Stomach (tissue), 19 donors: ENCODE measurements at places on chromosomes 16 and 17.

DNA sequence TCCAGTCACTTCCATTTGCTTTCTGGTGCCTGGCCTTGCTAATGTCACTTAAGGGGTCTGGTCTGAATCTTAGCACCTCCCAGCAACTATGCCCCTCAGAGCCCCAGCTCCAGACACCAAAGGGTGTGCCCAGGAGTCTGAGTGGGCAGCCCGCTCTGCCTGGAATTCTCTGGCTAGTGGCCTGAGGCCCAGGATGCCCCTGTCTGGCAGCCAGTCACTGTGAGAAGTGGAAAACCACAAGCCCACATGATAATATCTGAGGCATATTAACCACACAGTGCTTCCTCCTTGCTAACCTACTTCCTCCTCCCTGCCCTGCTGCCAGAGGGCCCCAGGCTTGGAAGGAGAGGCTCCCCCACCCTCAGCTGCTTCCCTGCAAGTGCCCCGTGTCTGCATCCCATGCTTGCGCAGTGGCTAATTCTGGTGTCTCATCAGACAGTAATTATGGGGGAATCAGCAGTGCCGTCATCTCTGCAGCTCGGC, 14.0 kb downstream of the SRCIN1 start:
- no peak for DNase-seq

DNA sequence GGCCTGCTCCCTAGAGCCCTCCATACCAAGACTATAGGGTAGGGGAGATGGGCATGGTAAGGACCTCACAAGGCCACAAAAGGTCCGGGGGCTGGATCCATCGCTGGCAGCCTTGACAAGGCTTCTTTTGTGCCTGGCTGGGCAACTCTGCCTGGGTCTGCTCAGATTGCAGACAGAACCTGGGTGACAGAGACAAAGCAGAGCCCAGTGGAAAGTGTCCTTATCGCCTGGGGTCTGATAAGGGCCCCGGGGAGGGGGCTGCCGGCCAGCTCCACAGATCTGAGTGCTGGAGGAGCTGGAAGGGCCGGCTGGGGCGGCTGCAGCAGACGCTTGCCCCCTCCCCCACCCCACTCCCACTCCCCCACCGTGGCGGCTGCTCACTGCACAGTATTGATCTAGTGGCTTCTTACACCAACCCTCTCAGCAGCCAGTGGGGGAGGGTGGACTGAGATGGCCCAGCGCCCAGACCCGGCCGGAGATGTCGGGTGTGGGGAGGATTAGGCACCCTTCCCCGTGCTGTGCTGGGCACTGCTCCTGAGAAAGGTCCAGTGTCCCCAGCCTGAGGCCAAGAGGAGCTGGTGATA, 7.2 kb downstream of the MMP15 start:
- DNase-seq = peak; percentile 89

GRCh38 chr16:4347765-4348509, 3.2 kb downstream of the PAM16 start:
- peak; percentile 51 for DNase-seq

- peak; percentile 65 for DNase-seq
Measured at GRCh38 chr17:80847496-80848230, 144.0 kb upstream of the CHMP6 start.

DNA sequence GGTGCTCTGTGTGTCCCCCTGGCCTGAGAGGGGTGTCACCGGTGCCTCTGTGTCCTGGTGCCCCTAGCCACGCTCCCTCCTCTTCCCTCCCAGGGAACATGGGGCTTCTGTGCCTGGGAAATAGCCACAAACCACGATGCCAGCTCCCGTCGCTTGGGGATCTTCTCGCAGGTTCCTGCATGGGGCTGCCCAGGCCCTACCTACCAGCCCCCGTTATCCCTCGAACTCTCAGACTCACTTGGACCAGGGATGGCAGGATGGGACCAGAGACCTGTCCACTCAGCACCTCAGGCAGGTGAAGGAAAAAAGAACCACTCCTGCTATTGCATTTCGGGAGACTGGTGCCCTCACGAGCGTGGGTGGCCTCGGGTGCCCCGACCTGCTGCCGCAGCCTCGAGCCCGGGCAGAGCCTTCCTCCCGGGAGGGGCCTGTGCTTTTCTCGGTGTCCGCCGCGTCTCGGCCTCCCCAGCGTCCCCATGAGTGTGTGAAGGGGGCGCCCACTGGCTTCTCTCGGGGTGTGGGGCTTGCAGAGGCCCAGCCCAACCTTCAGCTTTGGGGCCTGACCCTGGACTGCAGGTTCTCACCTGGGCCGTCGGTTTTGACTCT, 41.0 kb upstream of the GNG13 start:
- DNase-seq = no peak

- DNase-seq = peak; percentile 66
Measured at GRCh38 chr17:67290711-67291291, 45.8 kb upstream of the HELZ start.

- DNase-seq = no peak
Measured at GRCh38 chr17:75776386-75777295, 8.0 kb upstream of the UNK start.

DNA sequence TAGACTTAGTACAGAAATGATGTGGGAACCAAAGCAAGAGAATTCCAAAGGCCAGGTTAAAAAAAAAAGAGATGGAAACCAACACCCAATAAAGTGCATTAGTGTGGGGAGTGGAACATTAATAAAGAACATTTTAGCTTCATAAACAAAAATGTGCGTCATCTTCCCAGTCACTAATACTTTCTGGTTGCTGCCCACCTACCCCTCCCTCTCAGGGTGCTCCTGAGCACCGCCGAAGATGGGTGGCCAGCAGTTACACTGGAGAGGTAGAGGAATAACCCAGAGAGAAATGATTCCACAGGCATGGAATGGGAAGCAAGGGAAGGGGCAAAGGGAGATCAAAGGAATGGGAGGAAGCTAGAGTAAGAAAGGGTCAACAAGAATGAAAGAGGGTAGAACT, 6.0 kb upstream of the CHD3 start:
- no peak for DNase-seq

DNA sequence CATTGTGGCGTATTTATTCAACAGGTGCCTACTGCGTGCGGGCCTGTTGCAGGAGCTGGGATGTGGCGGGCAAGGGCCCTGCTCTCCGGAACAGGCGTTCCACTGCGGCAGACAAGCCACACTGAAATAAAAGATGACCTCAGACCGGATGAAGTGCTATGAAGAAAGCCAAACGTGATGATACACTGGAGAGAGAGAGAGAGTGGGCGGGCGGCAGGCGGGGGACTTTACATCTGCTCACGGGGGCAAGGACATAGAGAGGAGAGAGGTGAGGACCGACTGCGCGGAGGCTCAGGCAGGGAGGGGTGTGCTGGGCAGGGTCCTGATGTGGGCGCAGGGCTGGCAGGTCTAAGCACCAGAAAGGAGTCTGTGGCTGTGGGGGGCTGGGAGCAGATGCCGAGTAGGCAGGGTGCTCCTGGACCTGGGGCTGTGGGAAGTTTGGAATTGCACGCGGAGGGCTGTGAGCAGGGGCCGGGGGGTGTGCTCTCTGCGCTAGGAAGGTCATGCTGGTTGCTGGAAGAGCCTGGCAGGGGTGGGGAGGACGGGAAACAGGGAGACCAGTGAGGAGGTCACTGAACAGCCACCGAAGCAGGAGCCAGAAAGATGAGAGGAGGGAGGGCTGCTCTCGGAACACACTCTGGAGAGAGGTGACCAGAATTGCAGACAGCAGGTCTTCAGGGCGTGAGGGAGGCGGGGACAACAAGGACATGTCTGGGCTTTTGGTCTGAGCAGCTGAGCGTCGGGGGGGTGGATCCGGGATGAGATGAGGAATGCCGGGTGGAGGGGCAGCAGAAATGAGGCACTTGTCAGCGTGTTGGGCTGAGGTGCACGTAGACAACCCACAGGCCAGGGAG, 9.9 kb downstream of the MXRA7 start:
- peak; percentile 90 for DNase-seq

- no peak for DNase-seq
Measured at GRCh38 chr17:72363089-72363610, 242.3 kb downstream of the SOX9 start.

- DNase-seq = no peak
Measured at GRCh38 chr16:19175492-19176262, 7.6 kb downstream of the SYT17 start.

- no peak for DNase-seq
Measured at GRCh38 chr16:86558355-86559193, 3.5 kb upstream of the MTHFSD start.

- DNase-seq = peak; percentile 55
Measured at GRCh38 chr17:65055708-65056638, 567 bp downstream of the GNA13 start.

DNA sequence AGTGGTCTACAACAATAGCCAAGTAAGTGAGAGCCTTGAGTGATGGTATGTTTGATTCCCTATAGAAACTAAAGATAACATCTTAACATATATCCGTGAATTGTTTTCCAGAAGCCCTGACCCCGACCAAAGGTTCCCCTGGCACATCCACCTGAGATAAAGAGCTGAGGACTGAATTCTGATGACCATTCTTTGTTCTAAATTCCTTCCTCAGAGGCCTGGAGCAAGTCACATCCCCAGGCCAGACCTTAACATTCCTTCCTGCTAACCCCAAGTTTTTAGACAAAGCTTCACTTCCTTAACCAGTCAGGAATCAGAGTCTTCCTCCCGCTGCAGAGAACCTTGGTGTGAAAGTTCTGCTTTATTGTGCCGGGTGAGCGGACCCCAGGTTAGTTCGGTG, 83.3 kb downstream of the PMP22 start:
- no peak for DNase-seq

GRCh38 chr16:88804552-88805339, 1.2 kb downstream of the CDT1 start:
- no peak for DNase-seq

- DNase-seq = no peak
Measured at GRCh38 chr17:4658478-4659305, 17.2 kb upstream of the ALOX15 start.

- DNase-seq = peak; percentile 85
Measured at GRCh38 chr16:82888591-82889001, 261.8 kb downstream of the CDH13 start.

- DNase-seq = peak; percentile 40
Measured at GRCh38 chr17:65678546-65678945, 117.1 kb upstream of the AXIN2 start.

DNA sequence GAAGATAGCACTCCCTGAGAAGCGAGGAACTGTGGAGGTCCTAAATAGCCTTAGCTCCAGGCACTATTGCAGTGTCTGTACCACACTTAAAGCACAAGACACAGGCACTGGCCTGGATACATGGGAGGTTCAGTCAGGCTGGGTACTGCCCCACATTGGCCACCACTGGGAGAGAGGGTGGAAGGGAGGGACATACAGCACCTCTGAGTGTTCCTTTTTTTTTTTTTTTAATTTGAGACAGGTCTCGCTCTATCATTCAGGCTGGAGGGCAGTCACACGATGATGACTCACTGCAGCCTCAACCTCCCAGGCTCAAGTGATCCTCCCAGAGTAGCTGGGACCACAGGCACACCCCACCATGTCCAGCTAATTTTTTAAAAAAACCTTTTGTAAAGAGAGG, 1.4 kb downstream of the GSG1L2 start:
- no peak for DNase-seq

DNA sequence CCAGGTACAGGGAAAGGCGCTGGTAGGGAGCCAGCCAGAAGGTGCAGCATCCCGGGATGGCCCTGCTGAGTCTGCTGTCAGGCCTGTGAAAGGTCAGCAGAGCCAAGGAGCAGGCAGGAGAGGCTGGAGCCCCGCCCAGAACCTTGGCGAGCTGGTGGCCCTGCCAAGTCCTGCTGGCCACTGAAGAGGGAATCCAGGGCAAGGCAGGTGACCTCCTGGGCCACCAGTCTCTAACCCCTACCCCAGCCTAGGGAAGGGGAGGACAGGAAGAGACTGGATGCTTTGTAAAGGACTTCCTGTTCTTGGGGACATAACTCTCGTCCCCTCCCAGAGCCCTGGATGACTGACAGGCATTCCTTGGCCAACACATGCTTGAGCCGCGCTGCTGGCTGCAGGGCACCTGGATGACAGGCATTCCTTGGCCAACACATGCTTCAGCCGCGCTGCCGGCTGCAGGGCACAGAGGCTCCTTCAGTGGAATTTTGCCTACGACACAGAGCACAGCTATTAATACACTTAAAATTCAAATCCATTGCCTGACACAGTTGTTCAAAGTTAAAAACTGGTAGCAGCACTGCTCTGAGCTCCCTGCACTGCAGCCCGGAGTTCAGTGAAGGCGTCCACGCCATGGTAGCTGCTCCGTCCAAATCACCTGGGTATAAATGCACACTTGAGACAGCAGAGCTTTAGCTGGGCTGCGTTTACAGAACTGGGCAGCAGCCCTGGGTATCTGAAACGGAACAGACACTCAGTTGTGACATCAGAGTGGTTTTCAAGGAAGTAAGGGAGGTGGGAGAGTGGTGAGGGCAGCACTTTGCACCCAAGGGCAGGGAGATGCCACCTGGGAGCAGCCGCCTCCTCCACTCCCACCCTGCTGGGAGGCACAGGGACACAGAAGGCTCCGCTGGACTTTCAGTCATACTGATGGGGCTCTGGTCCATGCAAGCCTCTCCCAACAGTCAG, 2.0 kb upstream of the BRICD5 start:
- DNase-seq = peak; percentile 60

GRCh38 chr16:14018851-14019250, 52.3 kb upstream of the MRTFB start:
- DNase-seq = no peak

DNA sequence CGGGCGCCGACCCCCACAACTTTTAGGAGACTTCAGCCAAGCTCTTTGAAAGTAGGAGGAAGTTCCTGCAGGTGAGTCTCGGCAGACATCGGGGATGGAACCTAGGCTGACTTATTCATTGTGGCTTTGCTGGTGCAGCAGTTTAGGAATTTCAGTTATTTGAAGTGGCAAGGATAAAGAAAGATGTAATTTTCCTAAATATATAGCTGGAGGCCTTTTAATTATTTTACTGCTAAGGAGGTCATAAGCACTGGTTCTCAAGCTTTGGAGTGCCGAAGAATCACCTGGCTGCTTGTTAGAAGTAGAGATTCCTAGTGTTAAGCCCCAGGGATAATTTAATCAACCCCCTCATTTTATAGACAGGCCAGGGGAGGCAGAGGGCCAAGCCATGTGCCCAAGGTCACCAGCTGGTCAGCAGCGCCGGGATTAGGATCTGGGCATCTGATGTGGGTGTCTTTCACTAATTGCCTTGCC, 28.9 kb upstream of the BCAR1 start:
- DNase-seq = no peak

GRCh38 chr17:42639525-42640113, 19.5 kb upstream of the TUBG2 start:
- no peak for DNase-seq

- DNase-seq = no peak
Measured at GRCh38 chr16:89920723-89921122, 2.1 kb downstream of the MC1R start.
